ENCODE measurements at places on chromosomes 5 and 9.

DNA sequence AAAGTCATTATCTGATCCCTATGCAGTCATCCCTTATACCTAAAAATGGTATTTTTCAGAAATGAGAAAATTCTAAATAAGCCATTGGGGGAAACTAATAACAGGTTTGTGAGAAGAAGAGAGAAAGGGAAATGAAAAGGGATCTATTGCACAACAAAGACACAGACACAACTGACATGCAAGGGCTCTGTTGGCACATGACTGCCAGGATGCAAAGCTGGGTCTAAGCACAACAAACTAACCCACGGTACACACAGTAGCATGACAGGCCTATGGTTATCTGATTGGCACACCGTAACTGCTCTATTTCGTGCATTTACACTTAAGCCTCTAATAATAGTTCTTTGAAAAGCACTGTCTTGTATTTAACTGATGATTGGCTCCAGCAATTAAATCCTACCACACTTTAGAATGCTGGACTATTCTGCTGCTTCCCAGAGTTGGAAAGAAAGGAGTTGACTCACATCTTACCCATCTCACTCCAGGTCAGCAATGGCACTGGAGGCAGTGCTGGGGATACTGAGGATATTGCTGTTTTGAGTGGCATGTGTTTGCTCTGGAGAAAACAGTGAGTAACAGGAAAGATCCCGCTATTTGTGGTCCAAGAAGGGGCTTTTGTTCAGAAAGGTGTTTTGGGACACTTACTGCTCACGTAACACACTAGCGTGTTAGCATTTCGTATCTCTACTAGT lies 328.3 kb downstream of the GLIS3 start:
- no peak for DNase-seq

DNA sequence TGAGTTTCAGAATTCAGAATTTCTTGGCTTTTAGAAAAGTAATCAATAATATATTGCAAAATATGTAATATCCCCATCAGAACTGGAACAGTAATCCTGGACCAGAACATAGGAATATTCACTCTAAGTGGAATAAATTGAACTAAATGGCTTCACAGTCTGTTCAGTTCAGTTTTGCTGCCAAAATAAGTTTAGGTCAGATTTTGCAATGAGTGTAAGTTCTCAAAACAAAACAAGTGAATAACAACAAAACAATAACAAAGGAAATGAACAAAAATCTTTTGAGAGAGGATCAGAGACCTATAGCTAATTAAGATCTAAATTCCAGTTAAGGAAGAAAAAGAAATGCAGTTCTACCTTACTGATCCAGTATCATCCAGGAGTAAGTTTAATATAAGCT lies 9.3 kb downstream of the PTGER4 start:
- DNase-seq: no peak

DNA sequence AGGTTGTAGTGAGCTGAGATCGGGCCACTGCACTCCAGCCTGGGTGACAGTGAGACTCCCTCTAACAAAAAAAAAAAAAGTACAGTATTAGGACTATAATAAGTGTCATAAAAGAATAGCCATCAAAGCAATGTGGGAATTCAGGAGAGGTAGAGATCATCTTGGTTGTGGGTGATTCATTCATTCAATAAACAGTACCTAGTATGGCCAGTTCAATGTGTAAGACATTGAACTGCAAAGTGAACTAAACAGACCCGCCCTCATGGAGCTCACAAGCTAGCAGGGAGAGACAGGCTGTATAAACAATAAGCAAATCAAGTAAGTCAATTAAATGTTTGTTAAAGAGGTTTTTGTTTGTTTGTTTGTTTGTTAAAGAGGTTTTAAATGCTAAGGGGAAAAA lies 146.1 kb upstream of the RANBP3L start:
- no peak for DNase-seq

GRCh38 chr9:99459919-99460318 lies 237.8 kb downstream of the SEC61B start:
- DNase-seq: no peak

DNA sequence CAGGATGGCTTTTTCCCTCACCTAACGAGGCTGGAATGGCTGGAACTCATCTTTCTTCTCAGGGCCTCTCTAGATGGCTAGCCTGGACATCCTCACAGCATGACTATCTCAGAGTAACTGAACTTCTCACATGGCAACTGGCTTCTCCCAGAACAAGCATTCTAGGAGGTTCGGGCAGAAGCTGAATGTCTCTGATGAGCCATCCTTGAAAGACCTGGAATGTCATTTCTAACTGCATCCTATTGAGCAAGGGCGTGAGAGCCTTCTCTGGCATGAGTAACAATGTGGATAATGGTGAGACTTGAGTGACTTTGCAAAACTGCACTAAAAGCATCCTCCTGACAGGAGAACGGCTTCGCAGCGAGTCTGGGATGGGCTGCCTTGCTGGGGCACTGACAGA lies 487.7 kb downstream of the MAT2B start:
- DNase-seq: no peak

DNA sequence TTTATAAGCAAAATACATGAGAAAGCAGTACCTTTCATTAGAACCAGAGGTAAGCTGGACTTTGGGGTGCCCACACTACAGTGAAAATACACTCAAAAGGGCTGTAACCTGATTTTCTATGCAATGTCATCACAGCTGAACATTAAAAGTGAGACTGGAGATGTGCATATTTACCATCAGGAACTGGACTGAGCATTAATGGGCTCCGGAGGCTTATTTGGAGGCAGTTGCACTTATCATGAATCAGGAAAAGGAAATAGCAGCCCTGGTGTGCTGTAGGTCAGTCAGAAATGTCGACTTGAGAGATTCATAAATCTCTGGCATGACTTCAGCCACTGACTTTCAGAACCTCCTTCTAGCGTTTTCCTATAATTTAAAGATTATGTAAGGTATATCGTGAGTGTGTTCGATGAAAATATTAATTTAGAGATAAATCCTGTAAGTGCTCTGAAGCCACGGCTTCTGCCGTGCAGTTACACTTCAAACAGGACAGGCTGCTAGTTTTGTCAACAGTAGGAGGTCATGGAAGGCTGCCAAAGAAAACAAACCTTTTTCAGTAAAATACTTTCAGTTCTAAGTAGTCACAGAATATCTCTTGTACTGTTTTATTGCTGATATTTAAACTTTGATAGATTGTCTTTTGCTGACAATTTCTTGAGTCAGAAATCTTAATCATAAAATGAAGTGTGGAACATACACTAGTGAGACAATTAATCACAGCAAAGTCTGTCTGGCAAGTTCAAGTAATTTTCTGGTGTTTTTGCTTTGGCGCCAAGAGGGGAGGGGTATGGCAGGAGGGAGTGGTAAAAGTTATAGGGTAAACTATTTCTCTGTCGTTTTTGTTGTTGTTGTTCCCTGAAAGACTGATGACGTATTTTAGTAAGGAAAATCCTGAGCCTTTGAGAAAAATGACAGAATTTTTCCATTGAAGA lies 939.7 kb downstream of the NR2F1-AS1 start:
- no peak for DNase-seq

GRCh38 chr9:125810161-125810560 lies 63.0 kb downstream of the PBX3 start:
- no peak for DNase-seq
